ENCODE measurements at places on chromosomes 12 and 14.

GRCh38 chr12:26694402-26694801, 138.6 kb downstream of the ITPR2 start:
- no peak for DNase-seq

DNA sequence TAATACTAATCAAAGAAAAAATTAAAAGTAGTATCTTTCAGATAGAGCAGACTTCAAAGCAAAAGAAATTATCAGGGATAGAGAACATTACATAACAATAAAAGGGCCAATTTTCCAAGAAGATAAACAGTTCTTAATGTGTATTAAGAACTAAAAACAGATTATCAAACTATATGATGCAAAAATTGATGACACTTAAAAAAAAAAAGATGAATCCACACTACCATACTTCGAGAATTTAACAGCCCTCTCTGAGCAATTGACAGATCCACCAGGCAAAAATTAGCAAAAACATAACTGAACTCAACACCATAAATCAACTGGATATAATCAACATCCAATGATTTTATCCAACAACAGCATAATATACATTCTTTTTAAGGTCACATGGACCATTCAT, 686.5 kb downstream of the LRFN5 start:
- no peak for DNase-seq

GRCh38 chr14:95014036-95014435, 143.3 kb downstream of the DICER1 start:
- DNase-seq: no peak

DNA sequence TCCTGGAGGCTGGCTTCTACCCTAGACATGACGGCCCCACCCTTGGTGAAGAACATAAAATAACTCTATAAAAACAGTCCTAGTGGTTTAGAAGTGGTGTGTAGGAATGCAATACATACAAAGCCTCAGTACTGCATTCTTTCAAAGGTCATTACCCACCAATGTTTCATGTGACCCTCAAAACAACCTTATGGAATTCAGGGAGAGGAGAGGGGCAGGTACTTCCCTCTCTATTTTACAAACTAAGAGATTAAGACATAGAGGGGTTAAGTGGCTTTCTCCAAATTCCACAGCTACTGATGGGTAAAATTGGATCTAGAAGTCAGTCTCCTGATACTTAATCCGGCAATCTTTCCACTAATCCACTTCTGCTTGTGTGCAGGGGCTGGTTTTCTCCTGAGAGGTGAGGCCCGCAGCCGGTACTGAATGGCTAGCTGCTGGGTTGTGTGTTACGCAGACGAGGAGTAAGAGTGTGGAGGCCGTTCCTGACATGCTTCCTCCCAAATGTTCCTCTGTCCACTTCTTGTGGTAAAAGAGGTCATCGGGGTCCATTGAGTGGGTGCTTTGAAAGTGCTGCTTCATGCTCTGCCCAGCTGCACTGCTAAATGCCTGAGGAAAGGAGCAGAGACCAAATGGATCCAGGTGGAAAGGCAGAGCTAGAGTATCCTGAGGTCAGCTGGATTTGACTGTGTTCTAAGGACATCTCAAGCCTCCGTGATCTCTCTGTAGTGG, 16.2 kb downstream of the SLC7A8 start:
- DNase-seq: no peak

GRCh38 chr12:109163167-109163566, 46.8 kb downstream of the ACACB start:
- no peak for DNase-seq

DNA sequence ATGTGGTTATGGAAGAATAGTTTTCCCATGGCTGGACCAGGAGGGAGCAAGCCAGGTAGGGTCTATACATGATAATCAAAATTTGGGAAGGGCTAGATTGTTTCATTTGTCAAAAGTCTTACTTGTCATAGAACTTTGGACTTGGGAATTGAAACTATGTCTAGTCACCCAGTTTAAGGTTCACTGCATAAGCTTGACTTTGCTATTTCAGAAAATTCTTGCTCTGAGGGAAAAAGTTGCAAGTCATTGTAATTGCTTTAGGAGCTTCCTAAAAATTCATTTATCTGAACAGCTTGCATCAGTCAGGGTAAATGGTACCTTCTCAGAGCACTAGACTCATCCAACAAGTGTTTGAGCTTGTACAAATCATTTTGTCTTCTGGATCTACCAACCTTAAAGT, 1194.7 kb downstream of the GALC start:
- no peak for DNase-seq

GRCh38 chr14:97695456-97695981, 898.3 kb downstream of the VRK1 start:
- DNase-seq: no peak

GRCh38 chr14:95317817-95318343, 1.8 kb downstream of the CLMN start:
- no peak for DNase-seq
